ENCODE measurements at places on chromosomes 5 and 9.

GRCh38 chr9:26551971-26552370 is 340.6 kb downstream of the CAAP1 start:
- DNase-seq: no peak

DNA sequence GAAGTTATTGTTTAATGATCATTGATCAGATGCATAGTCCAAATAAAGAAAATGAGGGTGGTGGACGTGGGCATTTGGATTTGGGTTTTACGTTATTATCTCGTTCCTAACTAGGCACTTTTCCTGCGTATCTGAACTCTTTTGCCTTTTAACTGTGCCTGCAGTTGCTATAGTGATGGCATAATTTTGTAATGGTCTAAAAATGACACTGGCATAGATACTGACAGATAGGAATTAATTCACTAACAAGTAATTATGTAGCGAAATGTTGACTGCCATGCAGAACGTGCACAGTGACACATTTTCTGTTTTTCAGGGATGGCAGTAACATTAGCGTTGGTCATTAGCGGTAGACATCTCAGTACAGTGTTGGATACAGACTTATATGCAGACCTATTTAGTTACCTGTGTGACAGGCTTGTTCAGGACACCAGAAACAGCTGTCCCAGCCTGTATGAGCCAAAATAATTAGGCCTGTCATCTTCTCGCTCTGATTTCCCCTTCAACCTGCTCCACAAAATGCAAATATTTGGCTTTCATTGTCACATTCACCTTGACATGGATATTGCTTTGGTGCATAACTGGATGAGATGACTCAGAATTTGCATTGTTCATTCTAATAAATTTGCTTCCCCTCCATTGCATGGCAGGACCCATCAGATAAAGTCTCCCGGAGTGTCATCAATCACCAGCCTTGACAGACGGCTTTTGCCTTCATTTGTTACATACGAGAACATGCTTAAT is 413.3 kb upstream of the IRX1 start:
- no peak for DNase-seq

DNA sequence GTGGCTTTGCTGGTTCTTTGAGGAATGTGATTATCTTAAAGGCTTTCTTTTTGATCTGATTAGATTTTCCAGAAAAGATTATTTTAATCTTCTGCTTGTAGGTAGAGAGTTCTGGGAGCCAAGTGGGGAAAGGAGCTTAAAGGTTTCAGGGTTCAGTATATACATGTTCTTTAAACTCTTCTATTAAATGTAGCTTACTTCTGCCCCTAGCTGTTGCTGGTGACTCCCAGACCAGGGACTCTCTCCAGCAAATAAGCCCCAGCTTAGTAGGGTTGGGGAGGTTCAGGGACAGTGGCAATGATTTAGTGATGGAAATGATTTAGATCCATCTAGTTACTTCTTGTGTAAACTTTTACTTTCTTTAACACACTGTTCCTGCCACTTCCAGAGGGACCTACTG is 72.2 kb downstream of the SLC12A2 start:
- DNase-seq: no peak

DNA sequence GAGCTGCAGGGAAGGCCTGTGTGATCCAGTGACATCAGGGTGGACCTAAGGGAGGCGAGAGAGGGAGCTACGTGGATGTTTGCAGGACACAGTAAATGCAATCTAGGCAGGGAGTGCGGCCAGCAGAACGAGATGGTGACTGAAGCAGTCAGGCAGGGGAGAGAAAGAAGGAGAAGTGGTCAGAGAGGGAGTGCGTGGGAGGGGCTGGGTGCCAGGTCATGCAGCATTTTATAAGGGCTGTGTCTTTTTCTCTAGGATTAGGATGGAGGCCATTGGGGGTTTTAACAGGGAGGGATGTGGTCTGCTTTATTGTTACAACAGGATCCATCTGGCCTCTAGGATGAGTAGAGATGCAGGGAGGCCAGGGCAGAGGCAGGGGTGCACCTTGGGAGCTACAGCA is 80.4 kb downstream of the DCP2 start:
- DNase-seq: no peak

DNA sequence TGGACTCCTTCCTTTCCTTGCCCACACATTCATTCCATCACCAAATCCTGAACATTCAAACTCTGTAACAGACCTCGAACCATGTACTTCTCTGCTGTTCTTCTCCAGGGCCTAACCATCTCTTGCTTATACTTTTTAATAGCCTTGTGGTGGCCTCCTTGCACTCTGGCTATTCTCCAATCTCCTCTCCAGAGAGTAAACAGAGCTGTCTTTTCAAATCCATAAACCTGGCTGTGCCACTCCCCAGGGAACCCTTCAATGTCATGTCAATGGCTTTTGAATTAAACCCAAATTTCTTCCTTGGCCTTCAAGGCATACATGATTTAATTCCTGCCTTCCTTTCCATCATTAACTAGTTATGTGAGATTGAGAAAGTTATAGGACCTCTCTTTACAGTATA is 277.6 kb upstream of the EFNA5 start:
- DNase-seq: no peak

Data from hematopoietic multipotent progenitor cell treated with erythropoietin and hydrocortisone succinate and interleukin-3 and kit ligand, for 15 days (in vitro differentiated cells).